ENCODE measurements at places on chromosomes 5 and 9.

- H3K4me3 ChIP-seq = no peak overlapping the region
- no peaks in the 10 kb centered on the region for H3K4me1 ChIP-seq
- peaks cover 11% of the 10 kb centered on the region for H3K36me3 ChIP-seq
- no peak overlapping the region for H3K27ac ChIP-seq
Observed at GRCh38 chr5:146137967-146138403, 32.6 kb upstream of the PLAC8L1 start.

GRCh38 chr5:151717416-151717815, 30.7 kb upstream of the SPARC start:
- no peak overlapping the region for H3K4me3 ChIP-seq
- H3K36me3 ChIP-seq = no peaks in the 10 kb centered on the region
- H3K27ac ChIP-seq = no peak overlapping the region
- DNase-seq = no peak

DNA sequence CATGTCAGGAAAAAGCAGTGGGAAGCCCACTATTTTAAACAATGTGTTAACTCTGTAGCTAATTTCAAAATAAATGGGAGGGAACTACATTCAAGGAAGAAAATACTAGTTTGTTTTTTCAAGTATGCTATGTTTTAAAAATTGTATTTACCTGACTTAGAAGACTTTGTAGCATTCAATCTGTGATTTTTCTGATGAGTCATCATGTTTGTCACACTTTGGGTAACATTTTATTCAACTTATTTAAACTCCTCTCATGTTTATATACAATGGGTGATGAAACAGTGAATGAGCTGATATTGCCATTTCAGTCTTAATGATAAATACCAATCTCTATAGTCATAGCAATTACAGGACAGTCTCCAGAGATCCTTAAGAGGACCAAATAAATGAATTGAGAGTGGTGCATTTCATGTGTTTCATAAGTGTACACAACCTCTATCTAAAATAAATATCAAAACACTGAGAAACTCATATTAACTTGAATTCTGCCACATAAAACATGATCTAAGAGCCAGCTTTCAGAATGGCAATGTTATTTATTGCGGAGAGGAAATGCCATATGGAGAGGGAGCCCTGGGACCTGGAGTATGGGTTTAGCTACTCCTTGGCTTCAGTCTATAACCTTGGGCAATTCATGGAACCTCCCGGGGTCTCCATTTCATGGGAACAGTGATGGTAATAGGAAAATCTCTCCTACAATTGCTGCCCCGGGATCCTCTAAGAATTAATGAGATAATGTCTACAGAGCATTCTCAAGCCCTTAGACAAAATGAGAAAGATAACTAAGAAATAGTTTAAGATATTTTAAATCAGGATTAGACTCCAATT, 913.9 kb downstream of the TLE4 start:
- no peaks in the 10 kb centered on the region for H3K36me3 ChIP-seq
- H3K4me1 ChIP-seq = no peaks in the 10 kb centered on the region
- no peak overlapping the region for H3K27ac ChIP-seq
- DNase-seq = no peak

GRCh38 chr5:64923151-64923685, 154.5 kb downstream of the CWC27 start:
- no peak overlapping the region for H3K27ac ChIP-seq
- H3K4me3 ChIP-seq = no peak overlapping the region
- H3K27me3 ChIP-seq = no peaks in the 10 kb centered on the region
- no peak for DNase-seq

- peaks cover 2% of the 10 kb centered on the region for H3K36me3 ChIP-seq
- no peak overlapping the region for H3K27ac ChIP-seq
- H3K4me1 ChIP-seq = no peaks in the 10 kb centered on the region
- no peak for DNase-seq
Observed at GRCh38 chr5:134825212-134825611, 20.6 kb upstream of the C5orf24 start.

DNA sequence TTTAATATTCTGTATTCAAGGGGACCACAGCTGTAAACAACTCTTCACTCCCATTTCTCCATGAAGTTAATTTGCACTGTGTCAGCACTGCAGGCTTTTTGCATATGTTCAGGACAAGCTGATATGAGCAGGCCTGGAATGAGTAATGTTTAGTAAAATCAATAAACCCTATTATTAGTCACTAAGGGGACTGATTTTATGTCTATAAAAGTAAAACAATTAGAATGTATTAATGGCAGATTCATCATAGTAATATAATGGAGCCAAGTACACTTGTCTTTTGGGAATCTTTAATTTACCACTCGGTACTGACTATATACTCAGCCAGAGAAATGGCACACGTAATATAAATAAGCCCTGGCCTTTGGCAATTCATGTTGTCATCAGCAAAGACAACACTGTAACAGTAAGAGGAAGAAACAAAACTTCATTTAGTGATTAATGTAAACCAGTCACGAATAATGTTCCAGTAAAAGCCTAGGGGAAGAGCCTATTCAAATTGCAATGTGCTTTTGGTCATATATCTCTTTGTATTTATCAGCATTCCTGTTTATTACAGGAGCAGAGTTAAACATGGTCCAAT, 111.6 kb downstream of the ZNF608 start:
- no peak overlapping the region for H3K27ac ChIP-seq
- H3K27me3 ChIP-seq = no peaks in the 10 kb centered on the region
- H3K36me3 ChIP-seq = no peaks in the 10 kb centered on the region
- no peak overlapping the region for H3K4me3 ChIP-seq

DNA sequence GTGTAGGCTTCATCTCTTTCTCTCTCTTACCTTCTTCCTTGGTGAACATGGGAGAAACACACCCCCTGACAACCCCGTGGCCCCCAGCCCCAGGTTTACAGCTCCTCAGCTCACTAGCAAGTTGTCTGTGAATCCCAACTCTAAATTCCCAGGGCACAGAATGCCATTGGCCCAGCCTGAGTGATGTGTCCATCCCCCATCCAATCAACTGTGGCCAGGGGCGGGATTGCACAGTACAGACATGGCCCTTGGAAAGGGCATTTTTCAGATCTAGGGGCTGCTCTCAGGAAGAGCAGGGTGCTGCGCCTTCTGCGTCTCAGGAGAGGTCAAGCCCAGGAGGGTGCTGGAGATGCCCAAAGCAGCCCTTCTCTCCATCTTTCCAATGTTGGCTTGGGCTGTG, 48.2 kb upstream of the ASS1 start:
- H3K4me3 ChIP-seq = no peak overlapping the region
- peaks cover 4% of the 10 kb centered on the region for H3K27me3 ChIP-seq
- H3K27ac ChIP-seq = no peak overlapping the region
- no peak for DNase-seq
- no peaks in the 10 kb centered on the region for H3K4me1 ChIP-seq

DNA sequence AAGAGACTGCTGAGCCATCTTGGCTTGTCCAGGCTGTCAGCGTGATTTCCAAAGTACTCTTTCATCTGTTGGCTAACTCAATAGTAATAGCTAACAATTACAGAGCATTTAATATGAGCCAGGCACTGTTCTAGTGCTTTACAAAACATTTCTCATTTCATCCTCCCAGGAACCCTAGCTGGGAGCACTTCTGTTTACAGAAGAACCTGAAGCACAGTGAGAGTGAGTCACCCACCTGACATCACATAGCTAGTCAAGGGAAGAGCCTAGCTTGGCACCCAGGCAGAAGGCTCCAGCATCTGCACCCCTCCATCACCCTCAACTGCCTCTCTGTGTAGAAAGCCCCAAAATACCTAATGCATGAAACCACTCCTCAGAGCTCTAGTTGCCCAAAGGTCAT, 57.5 kb upstream of the IQGAP2 start:
- no peak overlapping the region for H3K27ac ChIP-seq
- H3K4me1 ChIP-seq = no peaks in the 10 kb centered on the region
- H3K4me3 ChIP-seq = no peak overlapping the region
- H3K36me3 ChIP-seq = no peaks in the 10 kb centered on the region
- DNase-seq = no peak

DNA sequence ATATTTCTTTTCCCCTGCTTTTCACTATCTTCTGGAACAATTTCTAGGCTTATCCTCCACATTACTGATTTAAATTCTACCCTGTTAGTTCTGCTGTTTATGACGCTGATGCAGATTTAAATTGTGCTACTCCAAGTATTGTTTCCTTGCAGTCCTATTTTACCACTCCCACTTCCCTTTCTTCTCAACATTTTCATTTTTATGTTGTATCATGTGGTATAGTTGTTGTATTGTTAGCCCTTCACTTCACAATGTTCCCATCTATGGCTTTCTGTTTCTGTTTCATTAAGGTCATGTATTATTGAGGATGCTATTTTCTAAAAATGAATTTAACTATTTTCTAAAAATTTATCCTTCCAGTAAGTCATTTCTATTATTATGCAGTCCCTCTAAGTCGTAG, 254.4 kb downstream of the NDUFS4 start:
- DNase-seq = no peak
- H3K27ac ChIP-seq = no peak overlapping the region
- H3K4me3 ChIP-seq = no peak overlapping the region
- H3K27me3 ChIP-seq = no peaks in the 10 kb centered on the region
- H3K4me1 ChIP-seq = peaks cover 7% of the 10 kb centered on the region

- H3K4me1 ChIP-seq = no peaks in the 10 kb centered on the region
- H3K27me3 ChIP-seq = no peaks in the 10 kb centered on the region
- H3K4me3 ChIP-seq = no peak overlapping the region
- DNase-seq = no peak
- no peaks in the 10 kb centered on the region for H3K36me3 ChIP-seq
Observed at GRCh38 chr9:130740218-130741023, 46.8 kb downstream of the EXOSC2 start.

GRCh38 chr5:123371575-123372179, 51.5 kb downstream of the CEP120 start:
- no peak for DNase-seq
- H3K4me3 ChIP-seq = no peak overlapping the region
- H3K27ac ChIP-seq = no peak overlapping the region

DNA sequence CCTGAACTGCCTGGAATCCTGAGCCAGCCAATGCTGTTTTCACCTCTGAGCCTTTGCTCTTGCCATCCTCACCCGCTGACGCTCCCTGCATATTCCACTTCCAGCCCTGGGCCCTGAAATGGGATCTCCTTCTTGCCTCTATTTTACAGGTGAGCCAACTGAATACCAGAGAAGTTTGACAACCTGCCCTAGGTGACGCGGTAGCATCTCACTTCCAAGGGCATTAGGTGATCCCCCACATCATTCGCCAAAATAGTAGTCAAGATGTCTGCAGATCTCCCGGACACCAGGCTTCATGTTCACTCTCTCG, 43.5 kb downstream of the FOXI1 start:
- H3K4me3 ChIP-seq = no peak overlapping the region
- H3K36me3 ChIP-seq = no peaks in the 10 kb centered on the region
- H3K4me1 ChIP-seq = peaks cover under 1% of the 10 kb centered on the region
- no peaks in the 10 kb centered on the region for H3K27me3 ChIP-seq
- DNase-seq = no peak

Measured in GM12878 (cell line).